ENCODE measurements at places on chromosomes 5 and 9.

DNA sequence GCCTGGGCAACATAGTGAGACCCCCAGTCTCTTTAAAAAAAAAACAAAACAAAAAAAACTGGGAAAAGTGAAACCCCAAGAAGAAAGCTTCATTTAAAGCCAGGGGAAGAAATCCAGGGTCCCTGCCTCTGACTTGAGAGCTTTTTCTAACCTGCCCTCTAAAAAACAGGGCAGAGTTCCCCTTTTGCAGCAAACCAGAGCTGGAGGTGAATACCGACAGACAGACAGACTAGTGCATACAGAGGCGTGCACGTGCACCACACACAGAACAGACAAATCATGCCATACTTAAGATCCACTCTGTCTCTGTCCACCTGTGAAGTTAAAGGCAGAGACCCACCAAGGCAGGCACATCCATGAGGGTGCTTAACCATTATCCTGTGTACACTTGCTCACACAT lies 11.7 kb upstream of the AQP3 start:
- no peak for DNase-seq

- DNase-seq = no peak
These were observed 201.5 kb downstream of the FRMD3 start for GRCh38 chr9:83336706-83337105.

GRCh38 chr5:40797273-40798011 lies 732 bp downstream of the PRKAA1 start:
- peak; percentile 64 for DNase-seq

GRCh38 chr5:81424728-81425127 lies 30.8 kb upstream of the ACOT12 start:
- DNase-seq = no peak

- DNase-seq = peak; percentile 47
These were observed 40.6 kb downstream of the ZNF883 start for GRCh38 chr9:112971415-112971814.

GRCh38 chr9:68843239-68843638 lies 138.2 kb downstream of the PIP5K1B start:
- no peak for DNase-seq

DNA sequence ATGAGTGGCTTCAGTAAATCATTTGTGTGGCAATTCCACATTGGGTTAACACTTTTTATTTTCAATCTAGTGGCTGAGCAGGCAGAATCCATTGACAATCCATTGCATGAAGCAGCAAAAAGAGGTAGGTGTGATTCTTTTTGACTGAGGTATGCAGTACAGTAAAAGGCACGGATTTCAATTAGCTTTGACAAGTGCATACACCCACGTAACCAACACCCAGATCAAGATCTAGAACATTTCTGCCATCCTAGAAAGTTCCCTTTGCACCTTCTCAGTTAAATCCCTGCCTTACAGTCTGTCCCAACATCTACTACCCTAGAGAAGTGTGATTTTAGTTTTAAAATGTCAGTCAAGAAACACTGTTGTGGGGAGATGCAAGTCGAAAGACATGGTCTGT lies 43.4 kb downstream of the OSTF1 start:
- DNase-seq = no peak

DNA sequence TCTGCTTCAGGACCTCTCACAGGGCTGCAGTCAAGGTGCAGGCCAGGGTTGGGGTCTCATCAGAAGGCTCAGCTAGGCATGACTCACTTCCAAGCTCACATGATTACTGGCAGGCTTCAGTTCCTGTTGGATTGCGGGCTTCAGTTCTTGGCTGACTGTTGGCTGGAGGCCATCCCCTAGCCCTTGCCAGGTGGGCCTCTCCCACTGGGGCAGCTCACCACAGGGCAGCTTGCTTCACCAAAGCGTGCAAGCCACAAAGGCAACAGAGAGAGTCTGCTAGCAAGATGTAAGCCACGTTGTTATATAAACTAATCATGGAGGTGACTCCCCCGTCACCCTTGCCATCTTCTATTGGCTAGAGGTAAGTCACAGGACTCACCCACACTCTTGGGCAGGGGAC lies 14.4 kb downstream of the CPLX2 start:
- DNase-seq = no peak

DNA sequence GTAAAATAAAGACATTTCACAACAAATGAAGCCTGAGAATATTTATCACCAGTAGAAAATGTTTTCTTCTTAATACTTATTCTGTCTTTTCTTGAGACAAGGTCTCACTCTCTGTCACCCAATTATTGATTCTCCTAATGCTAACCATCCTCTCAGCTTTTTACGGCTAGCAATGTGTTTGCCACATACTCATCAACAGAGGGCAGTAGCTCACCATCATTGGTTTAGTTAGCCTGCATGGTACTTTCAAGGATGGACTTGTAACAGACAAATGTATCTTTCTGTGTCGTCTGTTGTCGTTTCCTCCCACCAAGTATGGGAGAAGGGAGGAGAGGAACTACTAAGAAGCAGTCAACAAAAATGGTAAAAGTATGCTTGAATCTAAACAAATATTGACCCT lies 5.9 kb upstream of the ACO1 start:
- DNase-seq = peak; percentile 66

GRCh38 chr5:151093476-151093889 lies 12.6 kb upstream of the TNIP1 start:
- peak; percentile 84 for DNase-seq
